NCI-H345 (cell line): ENCODE measurements at places on chromosomes 5 and 9.

GRCh38 chr9:92446536-92446935 lies 22.3 kb upstream of the OMD start:
- no peak for DNase-seq

- no peak for DNase-seq
Observed at GRCh38 chr9:15140051-15140450, 167.0 kb downstream of the TTC39B start.

- DNase-seq = no peak
Observed at GRCh38 chr5:73940801-73941200, 314.8 kb downstream of the ARHGEF28 start.

- DNase-seq = no peak
Observed at GRCh38 chr9:126510564-126510963, 103.2 kb upstream of the LMX1B start.

- no peak for DNase-seq
Observed at GRCh38 chr9:75146229-75146628, 57.9 kb downstream of the OSTF1 start.

- no peak for DNase-seq
Observed at GRCh38 chr9:82539856-82540579, 522.9 kb downstream of the RASEF start.

DNA sequence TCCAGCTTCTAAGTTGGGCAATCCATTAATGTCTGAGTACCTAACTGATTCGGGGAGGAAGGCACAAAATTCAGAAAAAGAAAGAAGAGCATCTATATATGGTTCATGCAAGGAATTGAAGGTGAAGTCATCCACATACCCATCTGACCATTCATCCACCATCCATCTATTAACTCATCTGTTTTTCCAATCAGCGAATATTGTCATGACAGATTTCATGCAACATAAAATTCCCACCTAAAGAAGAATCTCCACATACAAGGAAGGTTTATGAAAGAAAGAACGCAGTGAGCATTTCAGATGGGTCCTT lies 164.7 kb downstream of the GRIA1 start:
- no peak for DNase-seq

- DNase-seq = peak; percentile 69
Observed at GRCh38 chr9:22469928-22470544, 23.4 kb downstream of the DMRTA1 start.

DNA sequence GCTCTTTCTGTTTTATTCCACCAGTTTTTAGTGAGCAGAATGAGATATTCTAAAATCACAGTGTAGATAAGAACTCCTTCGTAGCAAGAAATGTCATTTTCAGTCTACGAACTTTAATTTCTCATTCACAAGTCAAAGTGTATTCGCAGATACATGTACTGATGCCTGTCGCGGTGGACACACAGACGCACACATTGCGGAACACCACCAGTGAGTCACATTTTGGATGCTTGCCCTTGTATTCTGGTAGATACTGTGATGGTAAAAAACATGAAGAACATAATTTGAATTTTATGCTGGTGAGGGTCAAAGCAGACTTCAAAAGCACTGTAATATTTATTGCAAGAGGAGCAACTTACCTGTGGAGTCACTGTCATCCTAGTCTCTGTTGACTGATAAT lies 4.7 kb upstream of the C9orf57 start:
- DNase-seq = no peak

DNA sequence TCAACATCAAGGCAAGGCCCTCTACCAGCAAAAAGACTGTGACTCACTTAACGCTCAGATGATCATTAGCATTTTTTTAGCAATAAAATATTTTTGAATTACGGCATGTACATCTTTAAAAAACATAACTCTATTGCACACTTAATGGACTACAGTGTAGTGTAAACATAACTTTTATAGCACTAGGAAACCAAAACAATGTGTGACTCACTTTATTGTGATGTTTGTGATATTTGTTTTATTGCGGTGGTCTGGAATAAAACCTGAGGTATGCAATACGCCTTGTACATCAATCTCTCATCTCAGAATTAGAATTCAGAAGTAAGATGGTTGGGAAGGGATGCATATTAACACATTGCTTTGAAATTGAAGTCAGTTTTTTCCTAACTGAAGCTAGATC lies 106.9 kb upstream of the PTCH1 start:
- DNase-seq = no peak

DNA sequence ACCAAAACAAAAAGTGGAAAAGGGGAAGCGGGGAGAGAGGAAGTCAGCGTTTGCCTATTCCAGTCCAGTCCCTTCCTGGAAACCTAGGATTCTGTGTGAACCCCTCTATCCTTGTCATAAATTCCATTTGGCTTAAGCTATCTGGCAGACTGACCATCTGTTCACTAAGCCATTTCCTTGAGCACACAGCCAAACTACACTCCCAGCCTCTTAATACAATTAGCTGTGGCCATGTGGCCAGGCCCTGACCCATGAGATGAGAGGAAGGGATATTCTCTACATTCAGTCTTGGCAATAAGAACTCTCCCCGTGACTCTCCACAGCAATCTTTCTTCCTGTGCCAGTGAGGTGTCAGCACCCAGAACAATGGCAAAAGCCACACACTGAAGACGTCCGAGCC lies 424.8 kb downstream of the TLE1 start:
- no peak for DNase-seq

- no peak for DNase-seq
Observed at GRCh38 chr5:138096997-138097828, 13.4 kb downstream of the WNT8A start.

DNA sequence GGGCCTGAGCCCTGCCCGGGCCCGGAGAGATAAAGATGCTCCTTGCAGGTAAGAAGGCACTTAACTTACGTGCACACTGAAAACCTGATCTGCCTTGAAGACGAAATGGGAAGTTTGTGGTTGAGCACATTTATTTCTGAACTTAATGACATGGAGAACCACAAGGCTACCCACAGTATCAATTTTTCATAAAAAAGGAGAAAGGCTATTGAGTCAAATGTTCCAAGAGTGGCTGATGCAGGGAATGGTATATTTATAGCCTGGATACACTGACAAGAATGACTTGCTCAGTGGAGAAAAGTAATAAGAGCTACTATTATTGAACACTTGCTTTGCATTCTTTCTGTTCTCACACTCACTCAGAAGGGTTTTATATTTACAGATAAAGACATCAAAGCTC lies 419.3 kb downstream of the ACTL7B start:
- no peak for DNase-seq

DNA sequence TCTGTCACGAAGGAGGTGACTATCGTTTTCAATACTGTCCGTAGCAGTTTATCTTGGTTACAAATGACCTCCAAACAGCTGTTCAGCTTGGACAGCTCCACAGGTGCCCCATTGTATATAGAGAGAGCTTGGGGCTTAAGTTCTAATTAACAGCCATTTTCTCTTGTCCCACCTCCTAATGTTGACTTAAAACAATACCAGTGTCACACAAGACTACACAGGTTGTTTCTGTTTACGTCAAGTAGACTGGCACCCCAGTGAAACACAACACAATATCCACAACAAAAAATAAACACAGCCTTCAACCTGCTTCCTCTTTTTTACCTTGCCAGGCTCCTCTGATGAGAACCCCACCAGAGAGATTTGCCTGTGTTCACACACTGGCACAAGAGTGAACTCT lies 39.8 kb upstream of the TLE1 start:
- DNase-seq = no peak

- no peak for DNase-seq
Observed at GRCh38 chr5:129135633-129136032, 41.1 kb downstream of the ISOC1 start.

DNA sequence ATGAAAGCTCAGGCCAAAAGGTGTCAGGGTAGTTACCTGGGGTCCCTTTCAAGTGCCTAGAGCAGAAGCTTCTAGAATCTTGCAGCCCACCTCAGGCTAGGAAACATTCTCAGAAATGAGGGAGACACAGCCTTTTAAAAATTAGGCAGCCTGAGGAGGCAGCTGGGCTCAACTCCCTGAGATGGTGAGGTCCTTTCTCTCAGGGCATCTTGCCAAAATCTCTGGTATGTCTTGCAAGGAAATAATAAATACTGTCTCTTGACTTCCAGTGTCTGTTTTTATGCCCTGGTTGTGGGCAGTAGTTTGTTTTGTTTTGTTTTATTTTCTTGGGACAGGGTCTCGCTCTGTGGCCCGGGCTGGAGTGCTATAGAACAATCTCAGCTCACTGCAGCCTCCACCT lies 100.9 kb upstream of the APC start:
- DNase-seq = no peak

DNA sequence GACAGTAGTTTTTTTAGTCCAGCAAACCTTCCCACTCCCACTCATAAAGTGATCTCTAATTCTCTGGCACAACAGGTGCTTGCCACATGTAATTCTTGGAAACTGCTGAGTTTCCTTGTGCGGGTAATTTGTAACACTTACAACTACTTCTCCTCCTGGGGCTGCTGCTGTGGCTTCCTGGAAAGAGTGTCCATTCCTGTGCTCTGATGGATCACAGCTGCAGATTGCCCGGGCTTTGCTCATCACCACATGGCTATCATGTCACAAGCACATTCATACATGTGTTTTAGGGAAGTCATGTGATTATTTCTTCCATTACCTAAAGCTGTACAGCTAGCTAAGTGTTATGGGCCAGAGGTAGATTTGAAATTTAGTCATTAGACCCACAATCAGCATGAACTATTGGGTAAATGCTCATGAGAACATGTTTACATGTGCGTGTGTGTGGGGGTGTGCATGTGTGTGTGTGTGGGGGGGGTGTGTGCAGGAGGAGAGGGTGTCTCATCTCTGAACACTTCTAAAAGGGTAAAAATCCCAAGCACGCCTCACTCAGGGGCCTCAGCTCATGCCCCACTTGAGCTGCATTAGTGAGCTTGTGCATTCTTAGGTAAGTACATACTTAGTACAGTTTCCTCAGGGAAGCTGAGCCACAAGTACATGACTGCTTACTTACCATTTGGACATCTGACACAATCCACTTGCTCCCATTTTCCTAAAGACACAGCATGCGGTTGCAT lies 118.1 kb upstream of the CCDC112 start:
- DNase-seq = peak; percentile 17

GRCh38 chr5:73370095-73370494 lies 78.5 kb downstream of the FOXD1 start:
- no peak for DNase-seq

DNA sequence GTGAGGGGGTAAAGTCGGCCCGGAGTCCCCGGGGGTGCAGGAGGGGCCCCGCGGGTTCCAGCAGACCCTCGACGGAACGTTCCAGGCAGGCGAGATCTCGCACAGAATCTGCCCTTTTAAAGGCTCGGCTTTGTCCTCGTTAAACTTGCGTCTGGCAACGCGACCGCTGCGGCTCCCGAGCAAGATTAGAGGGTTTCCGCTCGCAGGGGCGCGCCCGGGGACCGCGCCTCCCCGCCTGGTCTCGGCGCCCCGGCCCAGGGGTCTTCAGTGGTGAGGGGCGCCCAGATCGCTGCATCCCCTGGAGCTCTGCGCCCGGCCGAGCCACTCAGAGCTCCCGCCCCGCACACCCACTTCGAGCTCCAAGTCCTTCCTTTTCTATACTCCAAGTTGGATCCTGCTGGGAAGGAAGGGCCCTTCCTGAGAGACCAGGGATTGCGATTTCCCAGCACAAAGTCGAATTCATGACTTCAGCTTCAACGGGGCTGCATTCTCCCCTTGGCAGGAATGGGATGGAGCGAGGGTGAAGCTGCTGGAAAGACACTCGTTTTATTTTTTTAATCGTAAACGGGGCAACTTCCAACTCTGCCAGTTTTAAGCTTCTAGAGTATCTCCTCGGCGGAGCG lies 11.3 kb downstream of the PROP1 start:
- no peak for DNase-seq

GRCh38 chr9:99357575-99357974 lies 135.5 kb downstream of the SEC61B start:
- DNase-seq = no peak

GRCh38 chr9:88173378-88173999 lies 35.2 kb upstream of the SPATA31C2 start:
- DNase-seq = peak; percentile 1

- no peak for DNase-seq
Observed at GRCh38 chr5:96522635-96523355, 89.7 kb upstream of the PCSK1 start.

DNA sequence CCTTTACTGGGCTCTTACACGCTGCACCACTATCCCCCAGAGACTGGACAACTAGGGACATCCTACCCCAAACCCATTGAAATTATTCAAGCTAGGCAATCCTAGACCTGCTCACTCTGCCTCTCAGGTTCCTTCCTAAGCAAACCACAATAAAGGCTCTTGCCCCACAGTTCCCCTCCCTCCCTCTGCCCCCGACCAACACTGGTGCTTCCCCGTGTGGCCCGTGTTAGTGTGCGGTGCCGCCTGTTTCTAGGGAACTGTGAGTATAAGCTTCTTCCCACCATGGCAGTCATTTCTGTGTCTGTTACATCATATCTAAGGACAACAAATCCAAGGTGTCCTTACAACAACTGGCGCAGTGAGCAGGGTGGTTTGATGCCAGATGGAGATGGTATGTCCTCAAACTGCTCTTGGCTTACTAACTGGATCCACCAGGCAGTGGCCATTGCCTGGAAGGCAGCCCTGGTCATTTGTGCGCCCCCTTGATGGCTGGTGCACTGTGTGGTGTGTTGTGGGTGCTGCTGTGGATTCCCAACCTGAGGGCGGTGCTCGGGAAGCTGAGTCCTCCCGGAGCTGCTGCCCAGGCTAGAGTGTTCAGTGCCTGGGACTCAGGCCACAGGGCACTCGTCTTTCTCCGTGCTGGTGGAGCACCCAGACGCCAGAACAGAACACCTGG lies 8.4 kb upstream of the MXD3 start:
- no peak for DNase-seq
